ENCODE measurements at places on chromosomes 4 and X.
A peak's percentile ranks its signal among the peaks of the same experiment; 100 is the strongest.

DNA sequence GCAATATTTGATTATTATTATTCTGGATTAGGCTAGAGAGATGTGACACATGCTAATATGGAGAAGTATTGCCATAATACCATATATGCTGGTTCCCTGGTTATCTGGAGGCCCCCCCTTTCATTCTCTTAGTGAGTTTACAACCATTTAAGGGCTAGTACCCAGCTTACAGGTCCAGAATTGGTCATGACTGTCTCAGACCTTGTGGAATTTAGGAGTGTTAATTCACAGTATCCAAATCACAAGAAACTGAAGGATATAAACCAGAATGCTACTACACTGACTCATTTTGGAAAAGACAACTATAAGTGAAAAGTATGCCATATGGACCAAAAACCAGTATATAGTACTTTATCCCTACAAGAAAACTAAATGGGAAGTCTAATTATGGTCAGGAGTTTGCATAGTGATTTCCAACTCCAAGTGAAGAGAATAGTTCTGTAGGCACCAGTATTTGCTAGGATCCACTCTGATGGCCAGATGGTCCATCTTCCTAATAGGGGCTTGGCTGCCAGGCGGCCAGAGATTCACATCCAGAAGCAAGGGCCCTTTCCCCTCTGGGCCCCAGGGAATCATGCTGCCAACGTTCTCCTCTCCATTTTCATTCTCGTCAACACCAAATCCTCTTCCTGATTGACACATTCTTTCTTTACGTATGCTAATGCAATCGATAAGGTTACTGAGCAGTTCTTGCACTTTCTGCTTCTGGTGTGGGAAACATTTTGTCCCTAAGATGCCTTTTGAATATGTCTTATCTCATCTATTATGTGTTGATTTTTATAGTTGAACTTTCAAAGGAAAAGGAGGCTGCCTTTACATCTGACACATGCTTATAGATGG lies 123.6 kb downstream of the SHROOM3 start:
- no peak for DNase-seq

DNA sequence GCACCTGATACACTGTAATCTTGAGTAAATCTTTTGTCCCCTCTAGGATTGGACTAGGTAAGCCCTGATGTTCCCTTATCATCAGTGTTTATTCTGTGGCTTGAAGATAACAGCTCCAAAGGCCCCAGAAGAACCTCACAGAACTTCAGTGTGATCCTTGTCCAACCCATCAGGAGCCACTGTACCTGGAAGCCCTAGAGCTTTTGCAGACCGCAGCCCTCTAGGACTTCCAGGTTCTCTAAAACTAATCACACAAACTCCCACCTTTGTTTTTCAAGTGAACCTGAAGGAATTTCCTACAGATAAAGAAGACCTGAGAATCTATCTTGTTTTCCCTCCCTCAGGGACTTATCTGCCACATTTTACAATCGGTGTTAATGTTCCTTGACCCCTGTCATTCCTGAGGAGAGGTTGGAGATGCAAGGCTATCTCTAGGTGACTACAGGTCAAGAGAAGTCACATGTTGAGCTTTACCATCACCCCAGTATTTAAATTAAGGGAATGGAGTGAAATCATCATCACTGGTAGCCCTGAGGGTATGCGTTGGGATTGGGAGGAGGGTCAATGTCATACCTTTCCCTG lies 32.9 kb downstream of the LONRF3 start:
- no peak for DNase-seq

DNA sequence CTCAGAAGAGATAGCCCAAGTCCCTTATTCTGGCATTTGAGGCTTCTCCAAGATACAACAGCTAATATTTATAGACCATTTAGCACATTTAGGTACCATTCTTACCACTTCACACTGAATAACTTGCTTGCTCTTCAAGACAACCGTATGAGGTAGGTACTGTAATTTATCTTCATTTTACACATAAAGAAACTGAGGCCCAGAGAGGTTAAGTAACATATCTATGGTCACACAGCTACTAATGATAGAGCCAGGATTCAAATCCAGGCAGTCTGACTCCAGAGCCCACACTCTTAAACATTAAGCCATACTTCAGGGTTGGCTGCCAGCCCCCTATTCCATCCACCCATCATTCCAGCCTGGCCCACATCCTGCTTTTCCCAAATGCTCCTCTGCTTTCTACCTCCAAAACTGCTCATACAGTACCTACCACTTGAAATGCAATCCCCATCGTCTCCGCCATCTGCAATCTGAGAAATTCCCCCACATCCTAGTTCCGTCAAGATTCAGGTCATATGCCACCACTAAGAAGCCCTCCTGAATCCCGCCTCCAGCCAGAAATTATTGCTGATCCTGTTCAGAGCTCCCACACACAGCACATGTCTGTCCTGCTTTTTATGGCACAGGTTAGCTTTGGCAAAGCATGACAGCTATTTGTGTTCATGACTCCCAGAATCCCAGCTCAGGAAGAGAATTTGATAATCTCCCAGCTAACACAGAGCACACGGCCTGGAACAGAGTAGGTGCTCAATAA lies 23.5 kb downstream of the IQSEC2 start:
- no peak for DNase-seq

DNA sequence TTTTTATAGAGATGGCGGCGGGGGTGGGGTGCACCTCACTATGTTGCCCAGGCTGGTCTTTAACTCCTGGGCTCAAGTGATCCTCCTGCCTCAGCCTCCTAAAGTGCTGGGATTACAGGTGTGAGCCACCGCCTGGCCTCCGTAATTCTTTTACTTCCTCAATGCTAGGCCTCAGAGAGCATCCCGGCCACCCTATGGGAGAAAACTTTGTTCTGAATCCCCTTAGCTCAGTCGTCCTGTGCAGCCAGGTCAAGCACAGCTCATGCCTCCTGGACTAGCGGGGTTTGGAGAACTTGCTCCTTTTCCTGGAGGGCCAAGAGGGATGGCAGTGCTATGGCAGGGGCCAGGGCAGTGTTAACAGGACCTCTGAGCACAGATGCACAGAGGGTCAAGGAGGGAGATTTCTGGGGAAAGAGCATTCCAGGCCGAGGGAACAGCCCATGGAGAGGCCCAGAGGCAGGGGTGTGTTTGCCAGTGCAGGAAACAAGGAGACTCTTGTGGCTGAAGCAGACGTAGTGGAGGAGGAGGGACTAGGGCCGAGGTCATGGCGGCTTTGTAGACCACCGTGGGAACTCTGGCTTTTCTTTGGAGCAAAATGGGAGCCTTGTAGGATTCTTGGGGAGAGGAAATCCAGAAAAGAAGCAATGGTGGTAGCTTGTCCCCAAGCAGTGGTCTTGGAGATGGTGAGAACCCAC lies 9.8 kb upstream of the TNIP2 start:
- DNase-seq = no peak

GRCh38 chr4:184548648-184549341 lies 74.4 kb upstream of the IRF2 start:
- no peak for DNase-seq

GRCh38 chrX:150217609-150218008 lies 145.5 kb upstream of the MAMLD1 start:
- DNase-seq = no peak

GRCh38 chr4:102285831-102286230 lies 59.5 kb downstream of the SLC39A8 start:
- no peak for DNase-seq

GRCh38 chr4:144518181-144518895 lies 127.6 kb upstream of the HHIP start:
- DNase-seq = peak; percentile 54

- DNase-seq = no peak
Measured at GRCh38 chr4:88457307-88458103, 586 bp downstream of the HERC5 start.

- no peak for DNase-seq
Measured at GRCh38 chr4:178808106-178808505, 1365.9 kb upstream of the AGA start.

DNA sequence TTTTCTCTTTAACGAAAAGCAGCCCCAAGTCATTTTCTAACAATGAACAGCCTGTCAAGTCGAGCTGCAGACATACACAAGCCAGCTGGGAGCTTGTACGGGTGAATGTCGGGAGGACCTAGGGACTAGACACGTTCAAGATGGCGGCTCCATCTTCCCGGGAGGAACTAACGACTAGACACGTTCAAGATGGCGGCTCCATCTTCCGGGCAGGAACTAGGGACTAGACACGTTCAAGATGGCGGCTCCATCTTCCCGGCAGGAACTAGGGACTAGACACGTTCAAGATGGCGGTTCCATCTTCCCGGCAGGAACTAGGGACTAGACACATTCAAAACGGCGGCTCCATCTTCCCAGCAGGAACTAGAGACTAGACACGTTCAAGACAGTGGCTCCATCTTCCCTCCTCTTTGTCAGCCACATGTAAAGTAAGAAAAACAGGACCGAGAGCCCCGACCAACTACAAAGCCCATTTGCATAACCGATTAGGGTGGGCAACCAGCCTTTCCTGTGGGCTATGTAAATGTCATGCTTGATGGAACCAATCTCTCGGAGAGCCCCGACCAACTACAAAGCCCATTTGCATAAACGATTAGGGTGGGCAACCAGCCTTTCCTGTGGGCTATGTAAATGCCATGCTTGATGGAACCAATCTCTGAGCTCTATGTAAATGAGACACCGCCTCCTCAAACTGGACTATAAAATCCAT lies 175.5 kb downstream of the DHRSX start:
- peak; percentile 76 for DNase-seq

GRCh38 chr4:149997881-149998421 lies 80.3 kb upstream of the DCLK2 start:
- DNase-seq = no peak

DNA sequence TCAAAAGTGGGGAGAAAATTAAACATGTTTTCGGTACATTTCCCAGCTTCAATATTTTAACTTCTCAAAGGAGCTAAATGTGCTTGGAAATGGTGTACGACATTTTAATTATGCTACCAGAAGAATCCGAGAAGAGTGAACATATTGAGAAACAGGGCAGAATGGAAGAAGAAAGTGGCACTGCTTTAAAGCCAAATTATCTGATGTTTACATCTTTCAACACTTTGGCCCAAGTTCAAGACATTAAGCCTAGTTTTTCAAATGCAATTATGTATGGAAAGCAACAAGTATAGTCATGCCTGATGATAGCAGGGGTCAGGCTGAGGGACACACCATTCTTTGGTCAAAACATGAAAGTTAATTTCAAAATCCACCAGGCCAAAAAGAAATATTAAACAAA lies 577.9 kb upstream of the ZFP42 start:
- DNase-seq = no peak

- DNase-seq = no peak
Measured at GRCh38 chr4:25954293-25954904, 40.4 kb downstream of the SMIM20 start.

GRCh38 chr4:185599553-185600243 lies 64.4 kb upstream of the PDLIM3 start:
- DNase-seq = no peak

- DNase-seq = no peak
Measured at GRCh38 chr4:147821555-147821954, 89.7 kb downstream of the ARHGAP10 start.

- no peak for DNase-seq
Measured at GRCh38 chrX:119231936-119232445, 4.1 kb upstream of the PGRMC1 start.

DNA sequence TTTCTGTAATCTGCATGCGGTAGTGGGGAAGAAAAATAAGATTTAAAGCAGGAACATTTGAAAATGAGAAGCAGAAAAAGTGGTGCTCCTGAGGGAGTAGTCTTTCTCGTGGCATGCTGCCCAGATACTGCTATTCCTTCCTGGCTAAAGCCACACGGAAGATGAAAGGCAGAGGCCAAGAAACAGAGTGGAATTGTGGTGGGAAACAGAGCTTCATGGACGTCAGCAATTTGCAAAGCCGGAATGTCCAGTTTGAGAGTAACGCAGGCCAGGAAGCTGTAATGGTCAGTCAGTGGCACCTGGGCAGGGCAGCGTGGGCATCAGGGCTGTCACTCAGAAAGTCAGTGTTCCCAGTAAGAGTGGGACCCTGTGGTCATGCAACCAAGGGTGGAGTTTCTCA lies 63.7 kb upstream of the FMR1 start:
- no peak for DNase-seq

GRCh38 chr4:14958436-14958835 lies 43.8 kb upstream of the CPEB2 start:
- no peak for DNase-seq

GRCh38 chrX:70030301-70030767 lies 19.4 kb downstream of the AWAT2 start:
- peak; percentile 31 for DNase-seq

DNA sequence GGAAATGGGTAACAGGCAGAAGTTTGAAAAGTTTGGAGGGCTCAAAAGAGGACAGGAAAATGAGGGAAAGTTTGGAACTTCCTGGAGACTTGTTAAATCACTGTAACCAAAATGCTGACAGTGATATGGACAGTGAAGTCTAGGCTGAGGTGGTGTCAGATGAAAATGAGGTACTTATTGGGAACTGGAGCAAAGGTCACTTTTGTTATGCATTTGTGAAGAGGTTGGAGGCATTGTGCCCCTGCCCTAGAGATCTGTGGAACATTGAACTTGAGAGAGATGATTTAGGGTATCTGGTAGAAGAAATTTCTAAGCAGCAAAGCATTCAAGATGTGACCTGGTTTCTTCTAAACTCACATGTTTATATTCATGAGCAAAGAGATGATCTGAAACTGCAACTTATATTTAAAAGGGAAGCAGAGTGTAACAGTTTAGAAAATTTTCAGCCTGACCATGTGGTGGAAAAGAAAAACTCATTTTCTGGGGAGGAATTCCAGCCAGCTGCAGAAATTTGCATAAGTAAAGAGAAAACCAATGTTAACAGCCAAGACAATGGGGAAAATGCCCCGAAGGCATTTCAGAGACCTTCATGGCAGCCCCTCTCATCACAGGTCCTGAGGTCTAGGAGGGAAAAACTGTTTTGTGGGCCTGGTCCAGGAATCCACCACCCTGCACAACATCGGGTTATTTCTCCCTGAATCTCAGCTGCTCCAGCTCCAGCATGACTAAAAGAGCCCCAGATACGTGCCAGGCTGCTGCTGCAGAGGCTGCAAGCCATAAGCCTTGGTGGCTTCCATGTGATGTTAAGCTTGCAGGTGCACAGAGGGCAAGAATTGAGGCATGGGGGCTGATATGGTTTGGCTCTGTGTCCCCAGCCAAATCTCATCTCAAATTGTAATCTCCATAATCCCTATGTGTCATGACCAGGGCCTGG lies 632.5 kb upstream of the GNPDA2 start:
- DNase-seq = no peak

DNA sequence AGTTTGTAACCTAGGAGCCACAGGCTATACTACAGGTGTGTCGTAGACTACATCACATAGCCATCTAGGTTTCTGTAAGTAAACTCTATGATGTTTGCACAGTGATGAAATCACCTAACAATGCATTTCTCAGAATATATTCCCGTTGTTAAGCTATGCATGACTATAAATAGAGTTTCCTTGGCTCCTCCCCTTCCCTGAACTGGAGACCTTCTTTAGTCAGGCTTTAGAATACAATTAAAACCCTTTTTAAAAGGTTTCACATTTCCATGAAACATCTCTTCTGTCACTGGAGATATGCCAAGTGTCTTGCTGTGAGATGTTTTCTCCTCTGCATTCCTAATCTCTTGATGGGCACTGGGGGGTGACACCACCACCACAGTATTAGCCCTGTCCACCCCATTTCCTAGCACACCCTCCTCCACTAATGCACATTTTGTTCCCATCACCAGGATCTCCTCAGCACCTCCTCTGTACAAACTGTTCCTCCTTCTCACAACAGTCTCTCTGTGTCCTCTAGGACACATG lies 334.6 kb upstream of the CPEB2 start:
- peak; percentile 48 for DNase-seq

All from brain microvascular endothelial cell (primary cell).